ENCODE measurements at places on chromosomes 2 and 18.

- no peak for DNase-seq
Measured at GRCh38 chr2:28350196-28350595, 42.5 kb upstream of the FOSL2 start.

- no peak for DNase-seq
Measured at GRCh38 chr2:61763605-61764034, 90.2 kb downstream of the FAM161A start.

DNA sequence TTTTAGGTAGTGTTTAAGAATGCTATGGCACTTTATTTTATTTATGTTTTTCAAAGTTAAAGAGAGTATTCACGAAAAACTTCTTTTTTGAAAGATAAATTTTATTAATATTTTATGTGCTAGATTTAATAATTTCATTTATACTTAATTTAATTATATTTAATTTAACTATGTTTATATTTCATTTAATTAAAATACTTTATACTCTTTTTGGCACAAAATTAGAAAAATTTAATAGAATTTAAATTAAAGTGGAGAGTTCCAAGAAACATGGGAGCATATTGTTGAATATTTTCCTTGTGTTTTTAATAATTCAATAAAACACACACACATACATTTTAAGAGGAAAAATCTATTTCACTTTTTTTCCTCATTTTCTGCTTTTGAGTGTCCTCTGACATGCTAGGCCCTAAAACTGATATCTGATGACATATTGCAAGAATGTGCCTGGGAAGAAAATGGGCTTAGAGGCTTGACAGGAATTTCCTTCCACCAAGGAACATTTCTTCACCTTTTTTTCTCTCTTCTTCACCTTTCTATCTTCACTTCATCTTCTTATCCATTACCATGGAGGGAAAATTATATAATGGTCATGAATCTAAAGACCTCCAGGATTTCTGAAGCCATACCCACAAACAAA is 15.4 kb downstream of the ARHGAP28 start:
- DNase-seq: no peak

DNA sequence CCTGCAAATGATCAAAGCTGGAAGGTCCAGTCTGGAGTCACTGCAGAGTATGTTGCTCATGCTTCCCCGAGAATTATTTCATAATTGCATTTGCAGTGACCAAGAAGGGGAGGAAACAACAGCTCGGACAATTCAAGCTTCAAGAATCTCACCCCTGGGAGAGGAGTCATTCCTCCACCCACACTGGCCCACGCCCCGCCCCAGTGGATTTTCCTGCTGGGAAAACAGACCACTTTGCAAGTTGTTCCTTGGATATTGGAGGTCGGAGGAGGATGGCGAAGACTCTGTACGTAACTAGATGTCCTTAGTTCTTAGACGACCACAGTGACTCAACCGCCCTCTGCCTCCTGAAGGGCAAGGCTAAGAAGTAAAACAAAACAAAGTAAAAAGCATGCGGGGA is 159.4 kb downstream of the TPO start:
- DNase-seq: no peak

DNA sequence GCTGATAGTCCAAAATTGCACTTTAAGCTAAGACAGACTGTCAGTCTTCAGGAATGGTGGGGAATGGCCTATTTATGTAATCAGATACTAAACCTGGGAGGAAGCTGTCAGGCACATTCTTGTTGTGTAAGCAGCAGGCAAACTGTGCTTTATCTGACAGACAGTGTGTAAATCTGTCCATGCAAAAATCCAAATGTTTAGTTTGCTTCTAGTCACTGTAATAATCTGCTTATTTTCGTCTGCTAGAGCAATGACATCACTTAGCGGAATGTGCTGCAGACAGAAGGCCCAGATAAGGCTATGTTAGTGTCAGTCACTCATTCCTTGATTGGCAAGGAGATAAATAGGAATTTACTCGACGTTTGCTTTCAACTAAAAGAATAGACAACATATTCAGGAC is 263.5 kb downstream of the ZNF407 start:
- DNase-seq: no peak

DNA sequence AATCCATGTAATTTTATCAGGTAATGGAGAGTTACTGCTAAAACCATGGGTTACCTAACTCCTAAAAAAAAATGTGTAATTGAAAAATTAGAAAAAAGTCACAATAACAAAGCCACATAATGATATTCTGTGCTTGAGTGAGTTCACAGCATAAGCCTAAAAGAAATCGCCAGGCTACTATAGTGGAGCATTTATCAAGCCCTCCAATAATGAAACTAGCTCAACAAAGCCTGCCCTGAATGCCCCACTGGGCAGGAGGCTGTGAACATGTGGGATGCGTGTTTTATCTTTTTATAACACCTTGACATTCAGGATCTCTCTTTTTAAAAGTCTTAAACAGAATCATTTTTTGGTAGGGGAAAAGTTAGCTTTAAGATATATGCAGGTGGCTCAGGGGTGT is 86.3 kb downstream of the KCTD18 start:
- DNase-seq: no peak

DNA sequence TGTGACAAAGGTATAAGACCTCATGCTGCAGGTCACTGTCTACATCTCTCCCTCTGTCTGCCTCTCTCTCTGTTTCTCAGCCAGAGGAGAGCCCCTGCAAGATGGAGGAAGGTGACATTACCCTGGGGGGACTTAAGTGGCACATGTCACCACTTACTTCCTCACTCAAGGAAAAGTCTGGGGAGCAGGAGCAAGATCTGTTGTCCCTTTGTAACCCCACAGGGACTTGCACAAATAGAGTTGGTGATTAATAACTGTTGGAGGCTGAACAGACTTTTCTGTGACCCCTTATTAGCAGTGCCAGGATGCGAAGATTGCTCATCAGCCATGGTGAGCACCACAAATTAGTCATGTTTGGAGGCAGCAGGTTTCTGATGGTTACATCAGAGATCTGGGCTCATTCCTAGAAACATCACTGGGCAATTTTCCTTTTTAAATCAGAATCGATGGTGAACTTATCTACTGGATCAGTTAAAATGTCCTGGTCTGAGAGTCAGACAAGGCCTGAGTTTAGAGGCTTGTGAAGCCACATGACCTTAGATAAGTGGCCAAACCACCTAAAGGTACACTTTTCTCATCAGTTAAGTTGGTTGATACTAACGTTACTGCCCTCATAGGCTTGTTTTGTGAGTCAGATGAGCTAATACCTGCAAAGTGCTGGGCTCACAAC is 81.2 kb upstream of the LTBP1 start:
- no peak for DNase-seq

DNA sequence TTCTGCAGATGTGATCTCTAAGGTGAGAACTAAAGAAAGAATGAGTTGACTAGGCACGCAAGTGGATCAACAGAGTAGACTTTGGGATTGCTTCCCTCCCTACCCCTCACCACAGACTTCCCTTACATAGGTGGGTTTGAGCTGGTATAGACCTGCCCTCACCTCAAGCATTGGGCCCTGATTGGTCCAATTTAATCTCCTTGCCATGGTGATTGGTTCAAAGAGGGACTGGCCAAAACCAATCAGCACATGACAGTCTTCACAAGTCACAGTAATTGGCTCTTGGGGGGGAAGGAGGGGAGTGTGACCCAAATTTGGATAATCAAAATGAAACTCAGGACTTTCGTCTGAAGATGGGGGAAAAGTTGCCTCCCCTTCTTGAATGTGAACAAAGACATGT is 36.6 kb upstream of the LNPK start:
- no peak for DNase-seq

DNA sequence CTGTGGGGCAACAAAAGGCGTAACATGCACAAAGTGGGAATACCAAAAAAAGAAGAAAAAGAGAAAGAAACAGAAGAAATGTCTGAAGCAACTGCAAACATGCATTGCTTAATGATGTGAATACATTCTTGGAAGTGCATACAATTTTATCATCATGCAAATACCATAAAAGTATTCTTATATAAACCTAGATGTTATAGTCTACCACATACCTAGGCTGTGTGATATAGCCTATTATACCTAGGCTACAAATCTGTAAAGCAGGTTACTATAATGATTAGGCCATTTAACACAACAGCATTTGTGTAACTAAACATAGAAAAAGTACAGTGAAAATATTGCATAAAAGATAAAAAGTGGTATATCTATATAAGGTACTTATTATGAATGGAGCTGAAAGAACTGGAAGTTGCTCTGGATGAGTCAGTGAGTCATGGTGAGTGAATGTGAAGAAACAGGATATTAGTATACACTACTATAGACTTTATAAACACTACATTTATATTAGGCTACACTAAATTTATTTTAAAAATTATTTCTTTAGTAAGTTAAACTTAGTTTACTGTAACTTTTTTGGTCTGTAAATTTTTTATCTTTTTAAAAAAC is 319.4 kb upstream of the KCNH7 start:
- no peak for DNase-seq

DNA sequence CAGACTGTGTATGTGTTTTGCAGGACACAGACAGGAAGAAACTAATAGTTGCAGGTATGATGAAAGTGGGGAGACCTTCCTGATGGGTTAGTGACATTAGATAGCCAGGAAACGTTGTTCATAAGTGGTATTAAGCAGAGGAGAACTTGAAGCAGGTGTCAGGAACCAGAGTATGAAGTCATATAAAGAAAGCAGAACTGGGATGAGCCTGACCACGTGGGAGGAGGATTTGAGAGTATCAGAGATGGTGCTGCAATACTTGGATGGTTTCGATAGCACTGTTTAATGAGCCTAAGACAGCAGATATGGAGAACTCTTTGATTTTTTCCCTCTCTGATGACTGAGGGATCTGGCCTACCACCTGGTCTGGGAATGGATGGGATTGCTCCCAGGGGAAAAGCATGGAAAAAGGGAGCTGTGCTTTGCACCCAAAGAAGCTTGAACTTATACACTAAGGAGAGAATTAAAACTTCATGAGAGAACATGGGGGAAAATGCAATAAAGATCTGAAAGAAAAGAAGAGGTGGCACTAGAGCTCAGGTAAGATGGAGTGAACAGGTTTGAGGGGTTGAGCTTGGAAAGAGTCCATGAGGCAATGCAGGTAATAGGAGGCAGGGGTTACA is 226.0 kb upstream of the LRRTM1 start:
- no peak for DNase-seq

- DNase-seq: no peak
Measured at GRCh38 chr2:23375448-23375847, 9.5 kb upstream of the KLHL29 start.

GRCh38 chr2:47243596-47244323 is 88.7 kb upstream of the STPG4 start:
- DNase-seq: no peak

GRCh38 chr2:45575881-45576280 is 35.2 kb downstream of the SRBD1 start:
- DNase-seq: no peak

DNA sequence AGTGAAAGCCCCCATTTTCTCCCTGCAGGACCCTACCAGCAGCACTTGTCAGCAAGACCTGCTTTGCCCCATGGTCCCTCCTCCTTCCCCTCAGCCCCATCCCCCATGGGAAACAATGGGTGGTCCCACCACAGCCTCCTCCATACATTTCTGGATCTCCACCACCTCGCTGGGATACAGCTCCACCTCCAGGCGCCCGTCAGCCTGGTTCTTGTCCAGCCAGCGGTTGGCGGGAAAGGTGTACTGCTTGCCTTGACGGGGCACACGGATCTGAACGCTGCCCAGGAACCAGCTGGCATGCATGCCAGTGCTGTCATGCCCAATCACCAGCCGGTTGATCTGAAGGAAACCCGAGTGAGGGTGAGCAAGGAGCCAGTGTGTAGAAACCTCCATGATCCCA is 90.9 kb downstream of the LOXHD1 start:
- DNase-seq: no peak

GRCh38 chr2:2410987-2411386 is 79.9 kb upstream of the MYT1L start:
- no peak for DNase-seq

- no peak for DNase-seq
Measured at GRCh38 chr18:25726298-25726697, 364.1 kb downstream of the SS18 start.

GRCh38 chr2:146807568-146808168 is 1037.2 kb upstream of the ACVR2A start:
- DNase-seq: no peak

DNA sequence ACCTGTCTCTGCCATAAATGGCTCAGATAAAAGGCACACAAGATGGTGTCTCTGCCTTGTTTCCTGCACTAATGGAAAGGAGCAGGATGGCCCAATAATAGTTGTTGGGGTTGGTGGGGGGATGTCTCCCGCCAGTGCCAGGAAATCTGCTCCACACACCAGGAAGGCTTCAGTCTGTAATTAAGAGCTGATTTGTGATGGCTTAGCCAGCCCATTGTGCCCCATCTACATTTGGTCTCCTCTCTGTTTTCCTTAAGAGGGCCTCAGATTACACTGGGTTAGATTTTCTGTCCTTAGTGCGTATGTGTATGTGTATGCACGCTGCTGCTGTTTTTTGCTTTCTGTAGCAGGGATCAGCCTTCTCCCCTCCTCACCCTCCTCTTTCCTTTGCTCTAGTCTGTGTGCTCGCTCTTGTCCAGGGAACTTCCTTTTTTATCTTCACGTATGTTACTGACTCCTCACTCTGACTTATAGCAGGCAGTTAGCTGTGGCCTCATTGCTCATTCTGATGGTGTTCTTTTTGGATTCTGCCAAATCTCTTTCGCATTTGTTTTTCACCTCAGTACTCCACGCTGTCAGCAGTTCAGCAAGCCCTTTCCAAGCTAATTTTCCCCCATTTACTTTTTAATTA is 33.4 kb upstream of the MGAT5 start:
- no peak for DNase-seq

GRCh38 chr2:186382932-186383331 is 103.1 kb upstream of the ZC3H15 start:
- DNase-seq: no peak

- DNase-seq: no peak
Measured at GRCh38 chr2:201977651-201978050, 56.0 kb upstream of the FZD7 start.

DNA sequence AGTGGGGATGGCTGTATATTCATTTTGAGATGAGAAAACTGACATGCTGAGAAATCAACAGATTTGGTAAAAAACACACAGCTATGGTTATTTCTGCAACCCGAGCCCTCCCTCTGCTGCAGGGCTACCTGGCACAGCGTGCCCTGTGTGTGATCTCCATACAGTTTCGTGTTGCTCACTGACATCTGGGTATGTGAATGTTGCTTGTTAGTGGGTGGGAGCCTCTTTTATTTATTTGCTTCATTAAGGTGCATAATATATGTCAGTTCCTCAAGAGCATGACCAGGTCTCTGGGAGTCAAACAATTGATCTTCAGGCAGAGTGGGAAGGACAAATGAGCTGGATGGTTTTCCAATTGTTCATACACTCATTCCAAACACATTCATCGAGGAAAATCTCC is 139.1 kb upstream of the FHL2 start:
- DNase-seq: no peak

- DNase-seq: no peak
Measured at GRCh38 chr18:40197711-40198110, 1757.3 kb upstream of the PIK3C3 start.

- no peak for DNase-seq
Measured at GRCh38 chr2:100793982-100794381, 26.0 kb upstream of the NPAS2 start.
